Stimulated activated CD4-positive, alpha-beta T cell treated with anti-CD3 and anti-CD28 coated beads, Interleukin-1b, Interleukin-23, amount 100 ng/mL, for 4 hours (primary cell): ENCODE measurements at places on chromosomes 16 and 17.

GRCh38 chr17:43907425-43907981 is at the start of gene MPP2:
Gene MPP2, minus strand, starts transcription at chr17:43907536. Its CDS starts 3,076 bp downstream, at chr17:43904460.
- DNase-seq = no peak

DNA sequence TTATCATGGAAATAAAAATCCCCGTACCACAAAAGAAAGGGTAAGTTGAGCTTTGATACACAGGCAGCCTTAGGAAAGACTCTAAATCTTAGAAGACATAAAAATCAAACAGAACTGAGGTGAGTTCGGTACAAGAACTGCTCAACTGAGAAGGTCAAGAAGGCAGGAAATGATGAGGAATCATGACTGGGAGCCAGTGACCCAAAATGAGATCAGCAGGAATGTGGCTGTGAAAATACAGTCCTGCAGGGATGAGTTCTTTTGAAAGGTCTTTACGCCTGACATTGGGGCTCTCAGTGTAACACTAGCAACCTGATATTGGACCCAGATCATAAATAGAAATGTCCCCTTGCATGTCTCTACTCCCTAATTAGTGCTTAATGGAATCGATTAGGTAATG is 56.3 kb upstream of the CDH11 start:
- no peak for DNase-seq

- DNase-seq = no peak
These were observed 254.6 kb downstream of the MRTFB start for GRCh38 chr16:14325502-14326401.

- no peak for DNase-seq
These were observed 36.0 kb downstream of the USP32 start for GRCh38 chr17:60355663-60356594.

DNA sequence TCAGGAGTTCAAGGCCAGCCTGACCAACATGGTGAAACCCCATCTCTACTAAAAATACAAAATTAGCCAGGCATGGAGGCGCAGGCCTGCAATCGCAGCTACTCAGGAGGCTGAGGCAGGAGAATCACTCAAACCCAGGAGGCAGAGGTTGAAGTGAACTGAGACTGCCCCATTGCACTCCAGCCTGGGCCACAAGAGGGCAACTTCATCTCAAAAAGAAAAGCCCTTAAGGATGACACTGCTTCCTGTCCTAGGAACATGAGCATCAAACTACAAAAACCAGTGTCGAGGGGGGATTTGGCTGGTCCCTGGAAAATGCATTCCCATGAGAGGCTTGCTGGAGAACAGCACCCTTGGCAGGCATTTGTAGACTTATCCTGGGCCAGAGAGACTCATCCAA is 449.5 kb upstream of the PSMD7 start:
- DNase-seq = no peak

DNA sequence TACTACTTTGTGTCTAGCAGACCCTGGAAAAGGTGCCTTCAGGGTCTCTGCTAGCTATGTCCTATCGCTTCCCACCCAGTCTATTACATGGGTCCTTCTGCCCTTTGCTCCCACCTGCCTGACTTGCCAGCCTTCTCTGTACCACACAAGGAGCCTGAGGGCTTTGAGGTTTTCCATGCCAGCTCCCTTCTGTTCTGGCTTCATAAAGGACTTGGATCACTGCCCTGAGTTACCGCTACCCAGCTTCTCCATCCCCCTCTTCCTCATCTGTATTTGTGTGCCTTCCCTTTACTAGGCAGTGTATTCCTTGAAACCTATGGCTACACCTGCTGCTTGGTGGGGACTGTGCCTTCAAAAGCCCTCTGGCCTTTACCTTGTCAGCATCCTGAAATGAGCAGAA is 19.6 kb upstream of the LLGL1 start:
- no peak for DNase-seq

DNA sequence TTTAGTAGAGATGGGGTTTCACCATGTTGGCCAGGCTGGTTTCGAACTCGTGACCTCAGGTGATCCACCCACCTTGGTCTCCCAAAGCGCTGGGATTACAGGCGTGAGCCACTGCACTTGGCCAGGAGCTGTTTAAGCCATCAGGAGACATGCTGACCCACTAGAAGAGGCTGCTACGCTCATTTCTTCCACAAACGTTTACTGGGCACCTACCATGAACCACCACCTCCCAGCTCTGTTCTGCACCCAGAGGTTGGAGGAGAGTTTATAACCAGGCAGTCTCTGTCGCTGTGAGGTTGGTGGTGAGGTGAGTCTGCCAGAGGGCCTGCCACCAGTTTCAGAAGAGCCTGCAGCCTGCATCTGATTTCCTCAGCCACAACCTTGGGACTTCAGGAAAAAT is 51.8 kb downstream of the SF3B3 start:
- no peak for DNase-seq

DNA sequence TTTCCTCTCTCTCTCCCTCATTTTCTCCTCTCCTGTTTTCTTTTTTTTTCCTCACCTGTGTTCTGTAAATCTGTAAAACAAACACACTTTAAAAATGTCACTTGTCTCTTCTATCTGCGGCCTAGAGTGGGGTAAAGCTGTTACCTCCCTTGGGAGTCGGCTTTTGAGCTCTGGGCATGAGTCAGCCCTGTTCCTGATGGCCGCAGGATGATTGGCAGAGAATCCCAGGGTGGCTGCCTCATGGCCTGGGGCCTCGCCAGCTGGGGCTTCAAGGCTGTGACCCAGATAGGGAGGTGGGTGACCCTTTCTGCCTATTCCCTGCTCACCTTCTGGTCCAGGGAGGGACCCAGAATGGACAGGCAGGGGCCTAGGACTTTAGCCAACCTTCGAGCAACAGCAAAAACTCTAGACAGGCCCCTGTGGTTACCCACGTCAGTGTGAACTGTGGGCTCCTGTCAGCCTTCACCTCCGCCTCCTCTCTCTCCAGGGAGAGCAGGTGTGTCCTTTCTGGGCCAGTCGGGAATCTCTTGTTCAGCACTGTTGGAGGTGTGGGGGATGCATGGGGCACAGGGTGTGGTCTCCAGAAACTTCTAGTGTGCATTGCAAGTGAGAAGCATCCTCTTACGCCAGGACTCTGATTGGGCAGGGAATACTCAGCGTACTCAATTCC is 87.4 kb downstream of the RAP1GAP2 start:
- DNase-seq = no peak

- no peak for DNase-seq
These were observed 919 bp downstream of the N4BP1 start for GRCh38 chr16:48608871-48609651.

DNA sequence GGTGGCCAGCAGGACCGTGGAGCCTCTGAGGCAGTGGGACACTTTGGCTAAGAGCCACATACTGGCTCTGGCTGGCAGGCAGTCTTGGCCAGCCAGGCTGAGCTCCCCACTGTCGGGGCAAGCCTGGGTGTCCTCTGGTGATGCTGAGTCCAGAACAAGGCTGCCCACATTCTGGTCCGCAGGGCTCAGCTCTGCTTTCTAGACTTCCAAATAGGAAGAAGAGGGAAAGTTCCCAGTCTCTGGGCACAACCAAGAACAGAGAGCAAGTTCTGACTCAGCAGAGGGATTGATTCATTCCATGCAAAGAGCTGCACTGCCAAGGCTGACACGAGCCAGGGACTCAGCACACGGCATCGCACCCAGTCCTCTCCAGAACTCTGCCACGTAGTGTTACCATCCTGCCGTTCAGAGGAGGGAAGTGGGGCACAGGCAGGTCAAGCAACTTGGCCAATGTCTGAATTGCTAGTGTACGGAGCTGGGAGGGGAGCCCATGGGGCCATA is 58.9 kb downstream of the NOS2 start:
- DNase-seq = no peak

GRCh38 chr17:66087073-66087472 is 104.9 kb downstream of the CEP112 start:
- DNase-seq = no peak

- no peak for DNase-seq
These were observed 45.2 kb upstream of the GSG1L start for GRCh38 chr16:28108590-28109247.

DNA sequence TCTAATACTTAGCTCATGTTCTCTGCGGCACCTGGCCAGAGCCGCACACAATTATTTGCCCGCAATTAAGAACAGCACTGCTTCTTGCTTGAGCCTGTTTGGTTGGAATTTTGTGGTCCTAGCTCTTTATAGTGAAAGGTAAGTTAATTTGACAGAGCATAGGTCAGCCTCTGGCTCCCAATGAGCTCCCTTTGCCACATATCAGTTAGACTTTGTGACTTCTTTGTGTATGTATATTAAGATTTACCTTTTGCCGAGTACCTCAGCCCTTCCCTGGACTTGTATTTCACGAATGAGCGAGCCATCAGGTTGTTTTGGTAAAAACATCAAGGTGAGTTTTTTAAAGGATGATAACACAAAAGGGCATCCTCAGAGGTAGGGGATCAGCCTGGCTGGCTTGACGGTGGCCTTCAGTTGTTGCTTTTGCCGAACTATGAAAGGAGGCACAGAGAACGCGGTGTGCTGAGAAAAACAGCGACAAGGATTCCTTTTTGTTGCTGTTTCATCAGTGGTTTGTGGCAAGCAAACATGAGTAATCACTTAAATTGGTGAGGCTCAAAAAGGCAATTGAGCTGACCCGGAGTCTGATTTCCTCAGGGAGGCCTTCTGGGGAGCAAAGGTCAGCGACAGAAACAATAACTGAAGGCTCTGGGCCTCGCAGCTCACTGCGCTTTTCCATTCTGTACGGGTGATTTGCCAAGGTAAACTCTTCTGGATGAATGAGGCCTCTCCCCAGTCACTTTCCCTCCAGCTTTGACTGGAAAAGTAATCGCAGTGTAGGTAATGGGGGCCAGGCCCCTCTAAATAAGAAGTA is 163.6 kb downstream of the HS3ST3A1 start:
- no peak for DNase-seq

DNA sequence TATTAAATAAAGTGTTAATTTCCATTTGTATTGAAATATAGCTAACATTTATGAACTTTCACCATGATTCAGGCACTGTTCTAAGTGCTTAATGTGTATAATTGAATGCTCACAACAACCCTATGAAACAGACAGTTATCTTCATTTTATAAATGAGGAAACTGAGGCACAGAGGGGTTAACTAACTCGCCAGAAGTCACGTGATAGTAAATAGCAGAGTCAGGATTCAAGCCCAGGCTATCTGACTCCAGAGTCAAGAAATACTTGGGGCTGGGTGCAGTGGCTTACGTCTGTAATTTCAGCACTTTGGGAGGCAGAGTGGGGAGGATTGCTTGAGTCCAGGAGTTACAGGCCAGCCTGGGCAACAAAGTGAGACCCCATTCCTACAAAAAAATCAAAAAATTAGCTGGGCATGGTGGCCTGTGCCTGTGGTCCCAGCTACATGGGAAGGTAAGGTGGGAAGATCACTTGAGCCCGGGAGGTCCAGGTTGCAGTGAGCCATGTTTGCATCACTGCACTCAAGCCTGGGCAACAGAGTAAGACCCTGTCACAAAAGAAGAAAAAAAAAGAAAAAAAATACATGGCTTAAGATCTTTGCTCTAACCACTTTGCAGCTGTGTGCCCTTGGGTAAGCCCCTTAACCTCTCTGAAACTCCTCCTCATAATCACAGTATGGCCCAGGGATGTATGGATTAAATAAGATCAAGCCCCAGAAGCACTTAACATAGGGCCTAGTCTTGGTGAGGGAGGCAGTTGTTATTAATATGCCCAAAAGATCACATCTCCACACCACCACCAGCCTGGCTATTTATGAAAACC is 29.0 kb downstream of the WSB1 start:
- no peak for DNase-seq

- DNase-seq = no peak
These were observed 33.2 kb upstream of the ABCC11 start for GRCh38 chr16:48280546-48280945.

DNA sequence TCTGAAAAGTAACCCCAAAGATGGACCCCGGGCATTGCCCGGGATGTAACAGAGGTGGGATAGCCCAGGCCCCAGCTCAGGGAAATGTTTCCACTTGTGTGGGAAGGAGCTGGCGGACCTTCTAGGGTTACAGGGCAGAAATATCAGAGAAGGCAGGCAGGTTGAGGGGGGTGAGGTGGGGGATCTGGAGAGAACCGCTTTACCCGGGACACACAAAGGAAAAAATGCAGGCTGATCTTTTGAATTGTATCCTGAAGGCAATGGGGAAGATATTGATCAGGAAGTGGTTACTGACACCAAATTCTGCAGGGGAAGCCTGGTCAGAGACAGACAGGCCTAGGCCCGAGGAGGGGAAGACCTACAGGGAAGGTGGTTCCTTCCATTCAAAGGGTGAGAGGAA is 3.5 kb downstream of the SLC47A1 start:
- DNase-seq = no peak

DNA sequence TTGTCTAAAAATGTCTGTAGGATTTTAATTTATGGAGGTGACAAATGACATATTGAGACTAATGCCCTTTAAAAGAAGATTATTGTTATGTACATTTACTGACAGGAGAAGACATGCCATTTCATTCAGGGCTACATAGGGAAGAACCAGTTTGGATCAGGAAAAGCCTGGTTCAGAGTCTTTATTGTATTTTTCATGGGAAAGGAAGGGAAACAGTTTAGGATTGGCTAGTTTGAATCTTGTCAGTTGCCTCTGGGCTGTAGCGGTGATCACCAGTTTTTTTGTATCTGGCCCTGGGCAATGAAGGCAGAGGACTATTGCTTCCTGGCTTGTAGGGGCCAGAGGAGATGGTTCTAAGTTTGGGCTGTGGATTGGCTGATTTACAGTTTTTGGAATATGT is 31.8 kb downstream of the NSRP1 start:
- DNase-seq = no peak

GRCh38 chr17:4573669-4574068 is 10.7 kb upstream of the SMTNL2 start:
- peak; percentile 51 for DNase-seq

- DNase-seq = no peak
These were observed 2.7 kb downstream of the KAT8 start for GRCh38 chr16:31120129-31120528.

GRCh38 chr16:83674931-83675535 is 132.7 kb upstream of the HSBP1 start:
- no peak for DNase-seq

- DNase-seq = no peak
These were observed 29.3 kb downstream of the SREBF1 start for GRCh38 chr17:17807440-17807839.

DNA sequence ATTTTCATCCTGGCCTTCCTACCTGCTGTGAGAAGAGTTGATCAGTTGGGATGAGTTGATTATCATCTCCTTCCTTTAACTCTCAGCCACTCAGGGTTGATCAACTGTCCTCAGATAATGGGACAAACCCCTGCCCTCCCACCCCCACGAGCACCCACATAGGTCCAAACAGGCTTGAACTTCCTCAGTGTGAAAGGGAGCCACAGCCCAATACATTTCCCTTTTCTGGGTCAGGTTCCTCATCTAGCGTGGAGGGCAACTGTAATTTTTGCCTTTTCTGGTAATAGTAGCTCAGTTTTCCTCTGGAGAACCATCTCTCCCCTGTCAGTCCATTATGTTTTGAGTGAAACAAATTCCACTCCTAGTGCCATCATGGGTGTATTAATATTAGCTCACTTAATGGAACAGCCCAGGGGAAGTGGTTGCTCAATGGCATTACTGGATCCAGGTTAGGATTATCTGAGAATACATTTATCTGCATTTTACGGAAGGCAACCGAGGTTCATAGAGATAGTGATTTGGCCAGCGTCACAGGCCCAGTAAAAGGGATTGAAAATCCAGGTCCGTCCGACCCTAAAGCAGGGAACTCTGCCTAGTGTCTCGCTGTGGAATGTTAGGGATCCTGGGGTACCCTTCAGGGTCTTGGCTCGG is 476 bp upstream of the LPCAT2 start:
- no peak for DNase-seq

GRCh38 chr17:17156511-17156910 is 49.6 kb downstream of the PLD6 start:
- DNase-seq = no peak

- DNase-seq = no peak
These were observed 9.4 kb upstream of the ELAC2 start for GRCh38 chr17:13027246-13027645.
